ENCODE measurements at places on chromosomes 3 and 15.

DNA sequence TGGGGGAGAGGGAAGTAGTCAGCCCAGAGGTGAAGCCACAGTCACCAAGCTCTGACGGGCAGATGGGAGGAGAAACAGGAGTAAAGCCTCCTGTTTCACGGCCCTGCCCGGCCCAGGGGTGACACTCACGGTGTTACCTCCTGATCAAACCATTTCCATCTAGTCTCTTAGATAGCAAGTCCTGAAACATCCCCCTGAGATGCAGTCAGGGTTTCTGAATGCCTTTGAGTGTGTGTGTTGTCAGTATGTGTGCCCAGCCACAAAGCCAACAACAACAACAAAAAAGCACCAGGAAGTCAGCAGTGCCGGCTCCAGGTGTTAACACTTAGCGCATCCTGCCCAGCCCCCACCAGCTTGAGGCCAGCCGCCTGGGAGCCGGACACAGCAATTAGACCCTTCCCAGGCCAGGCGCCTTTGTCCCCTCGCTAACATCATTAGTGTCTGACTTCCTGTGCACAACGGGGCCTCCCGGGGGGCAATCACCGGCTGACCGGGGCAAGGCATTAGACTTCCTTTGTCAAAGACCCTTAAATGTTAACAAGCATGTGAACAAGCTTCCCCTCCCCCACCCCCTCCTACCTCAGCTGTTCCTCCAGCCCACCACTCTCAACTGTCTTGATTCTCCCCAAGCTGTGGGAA lies 34.5 kb downstream of the IL17RD start:
- no peak for DNase-seq

GRCh38 chr3:168925568-168925967 lies 737.9 kb downstream of the MECOM start:
- DNase-seq = no peak

DNA sequence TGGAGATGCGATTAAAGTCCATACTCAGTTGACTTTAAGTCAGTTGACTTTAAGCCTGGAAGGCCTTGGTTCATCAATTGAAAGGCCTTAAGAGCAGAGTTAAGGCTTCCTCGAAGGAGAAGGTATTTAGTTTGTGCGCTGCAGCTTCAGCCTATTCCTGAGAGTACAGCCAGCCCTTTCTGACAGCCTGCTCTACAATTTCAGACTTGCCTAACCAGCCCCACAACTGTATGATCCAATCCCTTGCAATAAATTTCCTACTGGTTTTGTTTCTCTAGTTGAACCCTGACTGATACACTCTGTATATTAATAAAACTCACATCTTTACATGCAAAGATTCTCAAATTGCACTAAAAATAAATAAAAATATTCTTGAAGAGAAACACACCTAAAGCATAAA lies 66.1 kb upstream of the RORA start:
- no peak for DNase-seq

GRCh38 chr3:154510780-154511179 lies 80.8 kb upstream of the GPR149 start:
- no peak for DNase-seq

- no peak for DNase-seq
Measured at GRCh38 chr3:171535799-171536198, 75.6 kb upstream of the TNIK start.

GRCh38 chr3:138456961-138457862 lies 22.8 kb downstream of the ESYT3 start:
- DNase-seq = peak; percentile 34

- no peak for DNase-seq
Measured at GRCh38 chr15:82177291-82178010, 85.1 kb downstream of the EFL1 start.

- no peak for DNase-seq
Measured at GRCh38 chr3:112811131-112811884, 35.4 kb downstream of the CD200R1L start.

DNA sequence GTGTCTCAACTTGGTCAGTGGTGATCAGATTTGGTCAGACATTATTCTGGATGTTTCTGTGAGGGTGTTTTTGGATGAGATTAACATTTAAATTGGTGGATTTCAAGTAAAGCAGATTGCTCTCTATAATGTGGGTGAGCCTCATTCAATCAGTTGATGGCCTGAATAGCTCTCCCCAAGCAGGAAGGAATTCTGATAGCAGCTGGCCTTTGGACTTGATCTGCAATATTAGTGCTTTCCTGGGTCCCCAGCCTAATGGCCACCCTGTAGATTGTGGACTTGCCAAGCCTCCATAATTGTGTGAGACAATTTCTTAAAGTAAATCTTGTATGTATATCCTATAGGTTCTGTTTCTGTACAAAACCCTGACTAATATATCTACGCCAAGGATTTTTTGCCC lies 153.9 kb upstream of the TBL1XR1 start:
- no peak for DNase-seq

DNA sequence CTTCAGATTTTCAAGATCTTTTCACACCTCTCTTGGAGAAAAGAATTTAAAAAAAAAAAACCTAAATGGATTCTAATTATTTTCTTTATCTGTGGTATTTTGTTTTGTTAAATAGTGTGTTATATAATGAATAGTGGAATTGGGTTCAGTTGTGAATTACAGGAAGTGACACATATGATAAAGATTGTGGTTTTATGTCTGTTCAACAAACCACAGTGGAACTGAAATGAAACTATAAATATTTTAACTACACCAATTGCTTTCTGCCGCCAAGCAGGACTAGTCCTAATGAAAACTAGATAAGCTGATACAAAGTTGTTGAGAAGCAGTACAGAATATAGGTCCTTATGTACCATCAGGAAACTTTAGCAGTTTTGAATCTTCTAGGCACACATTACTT lies 121.6 kb downstream of the UBE2E2 start:
- no peak for DNase-seq

DNA sequence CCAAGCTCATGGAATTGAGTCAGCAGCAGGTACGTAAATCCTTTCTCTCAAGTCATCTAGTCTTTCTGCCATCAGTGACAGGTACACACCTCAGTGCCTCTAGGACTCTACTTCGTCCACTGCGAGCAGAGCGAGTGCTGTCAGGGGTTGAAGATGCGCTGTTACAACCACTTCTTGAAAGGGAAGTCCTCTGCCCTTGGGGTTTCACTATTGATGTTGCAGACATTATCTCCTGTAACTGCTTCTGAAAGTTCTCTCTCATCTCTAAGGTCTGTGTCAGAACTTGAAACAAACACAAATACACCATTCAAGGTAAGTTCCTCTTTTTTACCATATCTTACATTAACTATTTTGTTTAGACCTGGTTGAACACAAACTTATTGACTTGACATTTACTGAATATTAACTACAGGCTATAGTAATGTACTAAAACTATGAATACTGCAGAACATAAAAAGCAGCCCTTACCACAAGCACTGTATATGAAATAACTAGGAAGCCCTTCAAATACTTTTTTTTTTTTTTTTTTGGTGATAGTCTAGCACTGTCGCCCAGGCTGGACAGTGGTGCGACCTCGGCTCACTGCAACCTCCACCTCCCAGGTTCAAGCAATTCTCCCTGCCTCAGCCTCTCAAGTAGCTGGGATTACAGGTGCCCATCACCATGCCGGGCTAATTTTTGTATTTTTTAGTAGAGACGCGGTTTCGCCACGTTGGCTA lies 41.5 kb downstream of the TOPBP1 start:
- DNase-seq = no peak

- no peak for DNase-seq
Measured at GRCh38 chr3:128800241-128801187, 74.5 kb downstream of the RAB7A start.

DNA sequence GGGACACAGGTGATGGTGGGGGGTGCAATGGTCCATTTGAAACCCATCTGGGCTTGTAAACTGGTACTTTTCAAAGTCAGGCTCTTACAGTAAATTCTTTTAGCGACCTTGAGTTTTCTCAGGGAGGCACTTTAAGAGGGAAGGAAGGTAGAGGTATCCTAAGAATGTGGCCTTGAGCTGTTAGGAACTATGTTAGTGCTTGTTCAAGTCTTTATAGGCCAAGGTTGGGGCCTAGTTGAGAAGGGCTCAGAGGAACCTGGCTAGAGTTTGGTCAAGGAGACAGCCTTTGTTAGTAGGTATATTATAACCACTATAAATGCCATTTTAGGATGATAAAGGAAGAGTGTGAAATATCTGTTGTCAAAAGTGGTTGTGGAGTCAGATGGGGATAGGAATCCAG lies 9.2 kb upstream of the CCK start:
- DNase-seq = no peak

DNA sequence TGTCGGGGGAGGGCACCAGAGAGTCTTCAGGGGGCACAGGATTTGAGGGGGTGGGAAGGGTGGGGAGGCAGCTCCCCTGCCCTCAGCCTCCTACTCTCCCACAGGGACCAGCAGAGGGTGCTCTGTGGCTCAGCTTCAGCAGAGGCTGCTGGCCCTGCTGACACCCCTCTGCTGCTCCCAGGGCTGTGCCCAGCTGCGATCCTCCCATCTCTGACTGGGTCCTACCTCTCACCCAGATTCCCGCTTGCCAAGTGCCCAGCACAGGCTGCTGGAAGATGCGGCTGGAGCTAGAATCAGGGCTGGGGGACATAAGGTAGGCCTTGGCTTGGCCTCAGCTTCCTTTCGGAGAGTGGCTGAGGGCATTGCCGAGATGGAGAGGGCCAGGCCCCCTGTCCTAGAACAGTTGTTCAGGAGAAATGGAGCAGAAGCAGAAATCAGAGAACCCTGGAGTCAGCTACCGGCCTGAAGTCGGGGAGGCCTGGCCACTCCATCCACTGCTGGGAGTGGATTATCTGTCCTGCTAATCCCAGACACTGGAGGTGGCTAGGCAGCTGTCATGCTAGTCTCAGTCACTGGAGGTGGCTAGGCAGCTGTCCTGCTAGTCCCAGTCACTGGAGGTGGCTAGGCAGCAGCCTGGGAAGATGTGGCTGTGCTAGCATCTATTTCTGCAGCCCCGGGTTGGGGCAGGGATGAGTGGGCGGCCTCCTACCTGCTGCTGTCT lies 3.9 kb downstream of the GRM2 start:
- peak; percentile 55 for DNase-seq

DNA sequence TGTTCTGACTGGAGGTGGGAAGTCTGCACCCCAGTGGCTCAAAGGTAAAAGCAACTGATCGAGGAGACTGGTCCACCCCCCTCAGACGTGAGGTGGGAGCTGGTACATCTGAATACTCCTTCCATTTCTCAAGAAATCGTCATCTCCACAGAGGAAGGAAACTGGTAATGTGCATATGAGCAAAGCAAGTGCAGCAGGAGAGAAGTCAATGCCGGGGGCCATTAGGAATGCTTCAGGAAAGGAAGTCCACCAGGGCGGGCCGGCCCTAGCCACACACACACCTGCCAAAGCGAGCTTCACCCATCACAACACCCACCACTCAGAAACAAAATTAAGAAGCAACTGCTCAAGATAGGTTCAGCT lies 8.5 kb downstream of the TBC1D2B start:
- DNase-seq = no peak

GRCh38 chr15:67779549-67780111 lies 45.7 kb upstream of the SKOR1 start:
- DNase-seq = no peak

GRCh38 chr15:78663703-78664102 lies 22.7 kb upstream of the CHRNB4 start:
- no peak for DNase-seq
